SK-N-SH (cell line): ENCODE measurements at places on chromosomes 1 and 21. TPM values are rescaled to one million over a fixed set of nuclear protein-coding genes. Genes with fewer than 3 reads are reported as not detected.

DNA sequence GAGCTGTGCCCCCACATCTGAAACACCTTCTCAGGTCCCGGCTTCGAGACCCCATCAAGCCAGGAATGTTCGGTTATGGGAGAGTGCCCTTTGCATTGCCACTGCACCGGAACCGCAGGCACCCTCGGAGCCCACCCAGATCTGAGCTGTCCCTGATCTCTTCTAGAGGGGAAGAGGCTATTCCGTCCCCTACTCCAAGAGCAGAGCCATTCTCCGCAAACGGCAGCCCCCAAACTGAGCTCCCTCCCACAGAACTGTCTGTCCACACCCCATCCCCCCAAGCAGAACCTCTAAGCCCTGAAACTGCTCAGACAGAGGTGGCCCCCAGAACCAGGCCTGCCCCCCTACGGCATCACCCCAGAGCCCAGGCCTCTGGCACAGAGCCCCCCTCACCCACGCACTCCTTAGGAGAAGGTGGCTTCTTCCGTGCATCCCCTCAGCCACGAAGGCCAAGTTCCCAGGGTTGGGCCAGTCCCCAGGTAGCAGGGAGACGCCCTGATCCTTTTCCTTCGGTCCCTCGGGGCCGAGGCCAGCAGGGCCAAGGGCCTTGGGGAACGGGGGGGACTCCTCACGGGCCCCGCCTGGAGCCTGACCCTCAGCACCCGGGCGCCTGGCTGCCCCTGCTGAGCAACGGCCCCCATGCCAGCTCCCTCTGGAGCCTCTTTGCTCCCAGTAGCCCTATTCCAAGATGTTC is 4.3 kb downstream of the ADAMTSL4 start:
- H3K4me1 ChIP-seq: peaks cover 13% of the 10 kb centered on the region; the same call in 1 of the 2 replicates
- H3K4me3 ChIP-seq: no peak overlapping the region
- no peaks in the 10 kb centered on the region for H3K27me3 ChIP-seq
- no peak for DNase-seq
- H3K36me3 ChIP-seq: no peaks in the 10 kb centered on the region; the same call in 1 of the 2 replicates

DNA sequence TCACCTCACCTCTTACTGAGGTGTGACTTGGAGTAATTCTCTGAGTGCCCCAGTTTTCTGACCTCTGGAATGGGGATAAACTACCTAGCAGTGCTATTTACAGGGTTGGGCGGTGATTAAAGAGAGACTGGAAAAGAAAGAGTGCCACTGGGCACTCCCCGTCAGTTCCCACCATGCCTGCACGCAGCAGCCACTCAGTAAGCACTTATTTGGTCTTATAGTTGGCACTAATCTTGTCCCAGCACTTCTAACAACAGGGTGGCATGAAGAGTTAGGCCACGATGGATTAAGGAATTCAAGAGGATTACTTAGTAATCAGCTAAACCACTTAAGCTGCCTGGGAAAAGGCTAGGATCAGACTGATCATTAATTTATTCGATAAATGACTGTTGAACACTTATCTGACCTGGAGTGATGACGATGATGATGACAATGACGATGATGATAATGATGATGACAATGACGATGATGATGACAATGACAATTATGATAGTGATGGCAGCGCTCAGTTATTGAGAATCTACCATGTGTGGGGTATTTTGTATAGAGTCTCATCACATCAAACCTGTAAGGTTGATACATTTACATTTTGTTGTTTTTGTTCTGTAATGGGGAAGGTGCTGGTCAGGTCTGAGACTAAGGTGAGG is 5.4 kb downstream of the CITED4 start:
- no peaks in the 10 kb centered on the region for H3K36me3 ChIP-seq
- no peak overlapping the region for H3K4me3 ChIP-seq
- no peak for DNase-seq
- no peaks in the 10 kb centered on the region for H3K27me3 ChIP-seq

DNA sequence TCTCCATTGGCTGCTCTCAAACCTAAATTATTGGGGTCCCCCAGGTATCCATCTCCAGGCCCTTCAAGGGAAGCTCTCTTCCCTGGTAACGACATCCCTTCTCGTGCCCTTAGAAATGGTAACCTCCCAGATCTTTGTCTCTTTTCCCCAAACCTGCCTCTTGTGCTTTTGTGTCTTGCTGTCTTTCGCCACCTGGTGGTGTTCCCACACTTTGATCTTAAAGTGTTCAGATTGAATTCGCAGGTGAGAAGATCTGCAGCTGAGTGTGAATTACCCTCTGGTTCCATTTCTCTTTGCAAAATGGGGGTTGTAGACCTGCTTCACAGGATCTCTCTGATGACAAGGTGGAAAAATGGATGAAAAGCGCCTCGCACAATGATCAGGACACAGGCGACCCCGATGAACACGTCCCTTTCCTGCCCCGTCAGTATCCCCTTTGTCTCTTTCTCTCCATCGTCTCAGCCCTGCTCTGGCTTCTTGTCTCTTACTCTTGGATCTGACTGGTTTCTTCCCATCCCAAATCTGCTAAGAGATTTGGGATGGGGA is 53.1 kb downstream of the DOP1B start:
- no peaks in the 10 kb centered on the region for H3K36me3 ChIP-seq
- H3K4me1 ChIP-seq: peaks cover 39% of the 10 kb centered on the region
- peak; percentile 39 for DNase-seq
- no peaks in the 10 kb centered on the region for H3K27me3 ChIP-seq
- H3K4me3 ChIP-seq: no peak overlapping the region

DNA sequence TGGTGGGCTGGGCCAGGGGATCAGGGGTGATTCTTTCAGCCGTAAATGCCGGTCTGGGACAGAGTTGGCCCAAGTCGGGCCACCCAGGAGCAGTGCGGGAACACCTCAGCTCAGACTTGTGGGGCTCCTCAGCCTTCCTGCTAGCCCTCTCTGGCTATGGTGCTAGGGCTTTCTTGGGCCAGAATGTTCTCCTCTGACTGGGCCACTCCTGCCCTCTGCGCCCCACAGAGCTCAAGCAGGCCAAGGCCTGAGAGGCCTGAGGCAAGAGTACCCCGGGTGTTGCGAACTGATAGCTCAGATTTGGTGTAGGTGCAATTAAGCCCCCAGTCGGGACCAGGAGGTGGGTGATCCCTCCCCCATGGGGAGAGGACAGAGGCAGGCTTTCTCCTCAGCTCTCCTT is 51.8 kb downstream of the LGR6 start:
- no peak overlapping the region for H3K27ac ChIP-seq
- no peaks in the 10 kb centered on the region; the same call in 1 of the 2 replicates for H3K27me3 ChIP-seq
- no peak for DNase-seq
- H3K4me3 ChIP-seq: no peak overlapping the region

GRCh38 chr1:182617014-182617429 is 12.8 kb upstream of the RGS16 start:
- H3K4me3 ChIP-seq: no peak overlapping the region
- H3K27me3 ChIP-seq: no peaks in the 10 kb centered on the region
- H3K4me1 ChIP-seq: peaks cover 18% of the 10 kb centered on the region
- H3K36me3 ChIP-seq: no peaks in the 10 kb centered on the region
- no peak for DNase-seq
- H3K27ac ChIP-seq: no peak overlapping the region

- H3K27me3 ChIP-seq: no peaks in the 10 kb centered on the region
- no peak overlapping the region for H3K27ac ChIP-seq
- no peak for DNase-seq
- no peaks in the 10 kb centered on the region for H3K36me3 ChIP-seq
- H3K4me1 ChIP-seq: peaks cover 6% of the 10 kb centered on the region; the same call in 1 of the 2 replicates
Measured at GRCh38 chr1:184152434-184152898, 100.9 kb downstream of the TSEN15 start.

WARS2 gene
- polyA plus RNA-seq: 3.6 and 4.8 TPM in 2 replicates

SLC45A1 gene
- 1.4 and 2.5 TPM in 2 replicates for polyA plus RNA-seq

SIM2 gene
- polyA plus RNA-seq: not detected in 2 replicates
